ENCODE measurements at places on chromosomes 3 and 15. TPM values are rescaled to one million over a fixed set of nuclear protein-coding genes. Genes with fewer than 3 reads are reported as not detected.

The ABHD17C gene
- 4.0 TPM for total RNA-seq

The HRH1 gene
- 16.7 TPM for total RNA-seq

The CALML4 gene
- 1.6 TPM for total RNA-seq

The HERC2 gene
- 33.1 TPM for total RNA-seq

The FANCD2OS gene
- not detected for total RNA-seq

The CADM2 gene
- total RNA-seq = not detected

The VIPR1 gene
- not detected for total RNA-seq

The C3orf20 gene
- total RNA-seq = not detected

The ASB14 gene
- total RNA-seq = 0.20 TPM

The SH3GL3 gene
- total RNA-seq = 3.5 TPM

The PLSCR4 gene
- total RNA-seq = 2.7 TPM

The SKOR1 gene
- not detected for total RNA-seq

The COL8A1 gene
- 5.3 TPM for total RNA-seq

The LRRC15 gene
- 0.30 TPM for total RNA-seq

The FSIP1 gene
- total RNA-seq = 0.43 TPM

The NEK10 gene
- total RNA-seq = 1.0 TPM

The CTXN2 gene
- not detected for total RNA-seq

The RGMA gene
- not detected for total RNA-seq

The LTF gene
- 0.63 TPM for total RNA-seq

The MAGEL2 gene
- total RNA-seq = not detected

The PEX5L gene
- 1.7 TPM for total RNA-seq

The PTPN9 gene
- total RNA-seq = 28.3 TPM

The TMEM40 gene
- not detected for total RNA-seq

The RBPMS2 gene
- 0.14 TPM for total RNA-seq

The CCDC54 gene
- total RNA-seq = not detected
